ENCODE measurements at places on chromosomes 16 and 17.

- no peak for DNase-seq
Observed at GRCh38 chr17:39283098-39283497, 57.4 kb upstream of the STAC2 start.

- no peak for DNase-seq
Observed at GRCh38 chr17:66964930-66965800, 658 bp downstream of the CACNG4 start.

DNA sequence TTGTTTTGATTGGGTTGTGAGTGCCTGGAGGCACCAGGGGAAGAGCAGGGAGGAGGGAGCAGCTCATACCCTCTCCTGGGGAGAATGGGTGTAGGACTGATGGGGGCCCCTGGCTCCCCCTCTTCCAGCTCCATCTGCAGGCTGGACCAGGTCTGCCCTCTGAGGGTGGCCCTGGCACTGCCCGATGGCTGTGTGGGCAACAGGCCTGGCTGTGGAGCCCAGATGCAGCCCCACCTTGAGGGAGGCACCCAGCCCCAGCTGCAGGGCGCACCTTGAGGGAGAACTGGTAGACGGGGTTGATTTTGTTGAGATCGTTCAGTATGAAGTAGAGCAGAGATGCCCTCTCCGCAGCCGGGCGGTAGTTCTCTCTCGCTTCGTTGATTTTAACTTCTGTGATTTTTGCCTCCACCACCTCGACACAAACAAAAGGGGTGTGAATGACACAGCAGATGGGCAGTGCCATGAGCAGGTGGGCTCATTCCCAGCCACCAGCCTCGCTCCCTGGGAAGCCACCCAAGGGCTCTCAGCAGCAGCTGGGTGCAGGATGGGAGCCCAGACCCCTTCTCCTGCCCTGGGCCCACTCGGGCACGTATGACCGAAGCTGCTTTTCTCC, 71.6 kb downstream of the PGS1 start:
- no peak for DNase-seq

GRCh38 chr17:7246779-7247178, 4.5 kb upstream of the GABARAP start:
- DNase-seq, result no peak

- peak; percentile 87 for DNase-seq
Observed at GRCh38 chr17:27276653-27277156, 17.2 kb upstream of the WSB1 start.

- no peak for DNase-seq
Observed at GRCh38 chr16:85901110-85901509, 2.1 kb downstream of the IRF8 start.

DNA sequence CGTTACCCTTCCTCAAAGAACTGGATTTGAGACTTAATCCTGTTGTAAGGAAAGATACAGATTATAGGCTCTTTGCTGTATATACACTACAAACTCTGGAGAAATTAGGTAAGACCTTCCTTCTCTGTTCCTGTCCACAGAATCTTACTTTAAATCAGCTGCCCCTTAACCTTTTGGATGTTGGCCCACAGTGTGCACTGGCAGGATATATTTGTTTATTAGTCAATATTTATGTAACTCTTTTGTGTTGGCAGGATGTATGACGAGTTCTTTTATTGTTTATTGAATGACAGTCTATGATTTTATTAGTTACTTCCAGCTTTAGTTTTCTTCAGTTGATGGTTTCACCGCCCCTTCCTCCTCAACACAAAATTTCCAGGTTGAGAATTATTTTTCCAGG, 19.7 kb downstream of the LRRC36 start:
- no peak for DNase-seq

DNA sequence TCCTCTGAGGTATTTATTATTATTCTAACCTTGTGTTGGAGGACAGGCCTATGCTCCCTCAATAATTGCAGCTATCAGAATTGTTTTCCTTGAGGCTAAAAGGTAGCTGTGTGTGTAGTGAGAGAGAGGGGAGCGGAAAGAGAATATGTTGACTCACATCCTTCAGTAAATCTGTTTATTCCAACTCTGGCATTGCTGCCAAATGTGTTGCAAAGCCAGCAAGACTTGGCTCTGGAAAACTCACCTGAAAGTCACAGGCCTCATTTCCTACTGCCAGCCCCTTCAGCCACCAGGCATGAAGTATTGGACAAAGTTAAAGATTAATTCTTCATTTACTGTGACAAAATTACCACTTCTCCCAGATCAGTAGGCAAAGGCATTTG, 9.6 kb downstream of the CA10 start:
- DNase-seq, result no peak

- no peak for DNase-seq
Observed at GRCh38 chr16:20821682-20822081, 15.4 kb downstream of the REXO5 start.

GRCh38 chr16:58551496-58551895, 36.2 kb downstream of the SETD6 start:
- no peak for DNase-seq

DNA sequence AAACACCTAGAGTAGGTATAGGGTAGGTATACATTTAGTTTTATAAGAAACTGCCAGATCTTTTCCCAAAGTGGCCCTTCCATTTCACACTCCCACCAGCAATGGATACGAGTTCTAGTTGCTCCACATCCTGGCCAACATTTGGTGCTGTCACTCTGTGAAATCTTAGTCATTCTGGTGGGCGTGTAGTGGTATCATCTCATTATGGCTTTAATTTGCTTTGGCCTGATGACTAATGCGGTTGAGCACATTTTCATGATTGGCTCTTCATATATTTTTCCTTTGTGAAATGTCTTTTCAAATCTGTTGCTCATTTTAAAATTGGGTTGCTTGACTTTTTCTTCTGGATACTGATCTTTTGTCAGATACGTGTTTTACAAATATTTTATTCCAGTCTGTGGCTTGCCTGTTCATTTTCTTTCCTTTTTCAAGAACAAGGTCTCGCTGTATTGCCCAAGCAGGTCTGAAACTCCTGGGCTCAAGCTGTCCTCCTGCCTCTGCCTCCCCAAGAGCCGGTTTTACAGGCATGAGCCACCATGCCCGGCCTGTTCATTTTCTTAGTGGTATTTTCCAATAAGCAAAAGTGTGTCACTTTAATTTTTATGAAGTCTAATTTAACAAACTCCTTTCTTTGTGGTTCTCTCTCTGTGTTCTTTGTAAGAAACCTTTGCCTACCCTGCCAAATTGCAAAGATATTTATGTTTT, 192.4 kb downstream of the SEC14L1 start:
- peak; percentile 80 for DNase-seq

DNA sequence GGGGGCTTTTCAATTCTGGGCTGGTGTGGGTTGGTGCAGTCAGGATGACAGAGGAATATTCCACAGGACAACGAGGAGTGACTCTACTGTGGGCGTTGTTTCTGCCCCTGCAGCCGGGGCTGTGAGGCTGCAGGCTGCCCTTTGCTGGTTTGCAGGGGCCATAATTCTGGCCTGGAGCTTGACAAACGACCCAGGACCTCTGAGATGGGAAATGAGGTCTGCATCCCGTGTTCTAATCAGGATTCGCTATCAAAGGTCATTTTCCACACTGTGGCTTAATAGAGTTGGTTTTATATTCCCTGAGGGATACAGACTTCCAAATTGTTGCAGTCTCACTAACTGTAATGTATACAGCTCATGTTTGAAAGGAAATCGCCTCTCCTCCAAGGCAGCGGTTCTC, 180.9 kb downstream of the RPTOR start:
- no peak for DNase-seq

DNA sequence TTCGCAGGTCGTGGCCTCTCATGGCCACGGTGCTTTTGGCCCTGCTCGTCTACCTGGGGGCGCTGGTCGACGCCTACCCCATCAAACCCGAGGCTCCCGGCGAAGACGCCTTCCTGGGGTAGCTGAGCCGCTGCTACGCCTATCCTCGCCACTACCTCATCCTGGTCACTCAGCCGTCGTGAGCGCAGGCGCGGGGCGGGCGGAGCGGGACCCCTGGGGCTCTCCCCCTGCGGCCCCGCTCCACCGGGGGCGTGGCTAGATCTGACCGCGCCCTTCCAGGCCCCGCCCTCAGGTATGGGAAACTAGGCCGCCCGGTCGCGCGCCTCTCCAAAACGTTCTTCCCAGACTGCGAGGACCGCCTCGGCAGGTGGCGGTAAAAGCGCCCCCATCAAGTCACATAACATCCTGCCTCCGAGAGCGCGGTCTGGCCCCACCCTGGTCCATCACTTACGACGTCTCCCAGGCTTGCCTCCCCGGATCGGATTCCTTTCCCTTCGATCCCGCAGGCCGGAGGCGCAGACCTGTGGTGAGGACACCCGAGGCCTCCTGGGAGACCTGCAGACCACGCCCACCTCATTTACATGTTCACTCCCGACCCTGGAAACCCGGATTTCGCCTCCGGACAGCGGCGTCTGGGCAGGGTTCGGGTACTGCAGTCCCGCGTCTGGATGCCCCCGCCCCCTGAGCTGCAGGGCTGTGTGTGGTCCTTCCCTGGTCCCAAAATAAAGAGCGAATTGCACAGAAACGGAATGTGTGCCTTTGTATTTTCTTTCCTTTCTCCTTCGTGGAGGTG, 91.5 kb upstream of the TMEM97 start:
- DNase-seq, result peak; percentile 34

DNA sequence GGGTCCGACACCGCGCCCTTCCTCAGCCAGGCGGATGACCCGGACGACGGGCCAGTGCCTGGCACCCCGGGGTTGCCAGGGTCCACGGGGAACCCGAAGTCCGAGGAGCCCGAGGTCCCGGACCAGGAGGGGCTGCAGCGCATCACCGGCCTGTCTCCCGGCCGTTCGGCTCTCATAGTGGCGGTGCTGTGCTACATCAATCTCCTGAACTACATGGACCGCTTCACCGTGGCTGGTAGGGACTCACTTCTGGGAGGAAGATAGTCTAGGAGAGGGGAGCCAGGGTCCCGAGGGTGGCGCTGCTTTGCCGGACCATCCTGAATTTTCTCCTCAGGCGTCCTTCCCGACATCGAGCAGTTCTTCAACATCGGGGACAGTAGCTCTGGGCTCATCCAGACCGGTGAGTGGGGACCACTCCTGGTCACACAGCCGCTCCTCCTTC, 601 bp downstream of the SPNS1 start:
- DNase-seq, result no peak

DNA sequence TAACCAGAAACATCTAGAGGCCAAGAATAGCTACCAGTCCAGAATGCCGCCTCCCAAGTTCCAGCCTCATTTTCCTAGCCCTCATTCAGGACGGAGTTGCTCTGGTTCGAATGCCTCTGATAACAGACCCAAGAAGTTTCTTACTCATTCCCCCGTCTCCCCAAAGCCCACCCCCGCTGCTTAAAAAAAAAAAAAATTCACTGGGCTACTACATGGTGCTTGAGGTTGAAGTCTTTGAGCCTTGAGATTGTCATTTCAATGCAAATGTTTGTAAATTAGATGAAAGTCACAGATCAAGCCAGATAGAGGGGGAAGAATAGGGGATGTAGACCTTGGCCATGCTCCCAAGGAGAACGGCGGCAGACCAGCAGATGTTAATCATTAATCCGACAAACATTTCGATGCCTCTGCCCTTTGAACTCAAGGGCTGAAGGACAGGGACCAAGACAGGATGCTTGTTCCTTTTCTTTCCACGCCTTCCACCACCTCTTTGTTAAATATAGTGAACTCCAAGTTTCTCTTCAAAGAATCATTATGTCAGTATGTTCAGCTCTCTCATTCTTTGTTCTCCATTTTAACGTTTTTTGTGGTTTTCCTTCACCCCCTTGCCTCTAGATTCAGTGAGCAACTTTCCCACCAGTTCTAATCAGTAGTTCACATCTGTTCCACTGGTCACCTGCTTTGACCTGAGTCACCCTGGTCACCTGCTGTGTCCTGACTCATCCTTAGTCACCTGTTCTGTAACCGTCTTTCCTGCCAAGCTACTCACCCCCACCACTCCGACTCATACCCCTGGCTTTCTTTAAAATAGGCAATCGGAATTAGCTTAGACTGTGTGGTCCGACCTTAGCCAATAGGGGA, 190.3 kb downstream of the CPPED1 start:
- DNase-seq, result peak; percentile 4

DNA sequence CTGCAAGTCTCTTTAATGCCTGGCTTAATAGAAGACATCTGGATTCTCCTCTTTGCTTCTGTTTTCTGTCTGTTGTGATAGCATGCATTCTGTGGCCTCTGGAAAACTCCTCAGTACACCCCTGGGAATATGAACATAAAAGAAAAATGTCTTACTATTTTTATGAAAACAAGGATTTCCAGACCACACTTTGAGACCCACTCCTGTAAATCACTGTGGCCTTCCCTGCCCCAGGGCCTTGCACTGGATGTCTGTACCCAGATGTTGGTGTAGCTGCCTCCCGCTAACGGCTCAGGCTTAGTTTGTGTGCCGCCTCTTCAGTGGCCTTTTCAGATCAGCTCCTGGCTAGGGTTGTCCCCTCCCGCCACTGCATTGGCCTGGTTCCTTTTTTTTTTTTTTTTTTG, 126.6 kb downstream of the SOCS1 start:
- DNase-seq, result peak; percentile 43

GRCh38 chr16:30548416-30549253, 9.5 kb downstream of the ZNF764 start:
- peak; percentile 39 for DNase-seq

- DNase-seq, result no peak
Observed at GRCh38 chr16:57092786-57093411, 516 bp downstream of the CPNE2 start.

DNA sequence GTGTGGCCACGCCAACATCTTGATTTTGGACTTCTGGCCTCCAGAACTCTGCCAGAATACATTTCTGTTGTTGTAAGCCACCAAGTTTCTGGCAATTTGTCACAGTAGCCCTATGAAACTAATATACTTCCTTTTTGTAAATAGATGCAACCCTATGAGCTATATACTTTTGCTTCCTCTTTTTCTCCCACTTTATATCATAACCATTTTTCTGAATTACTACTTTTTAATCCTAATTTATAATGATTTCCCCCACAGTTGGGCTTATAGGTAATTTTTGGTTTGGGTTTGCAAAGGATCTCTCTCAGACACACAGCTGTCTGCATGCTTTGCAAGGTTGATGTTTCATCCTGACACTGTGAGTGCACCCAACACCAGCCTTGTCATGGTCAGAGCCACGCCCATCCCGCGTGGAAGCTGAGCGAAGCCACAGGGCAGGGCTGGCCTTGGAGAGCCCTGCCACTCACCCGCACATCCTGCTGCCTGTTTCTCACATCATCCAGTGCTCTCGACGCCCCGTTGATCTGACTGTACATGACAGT, 5.8 kb downstream of the TRIM25 start:
- no peak for DNase-seq

DNA sequence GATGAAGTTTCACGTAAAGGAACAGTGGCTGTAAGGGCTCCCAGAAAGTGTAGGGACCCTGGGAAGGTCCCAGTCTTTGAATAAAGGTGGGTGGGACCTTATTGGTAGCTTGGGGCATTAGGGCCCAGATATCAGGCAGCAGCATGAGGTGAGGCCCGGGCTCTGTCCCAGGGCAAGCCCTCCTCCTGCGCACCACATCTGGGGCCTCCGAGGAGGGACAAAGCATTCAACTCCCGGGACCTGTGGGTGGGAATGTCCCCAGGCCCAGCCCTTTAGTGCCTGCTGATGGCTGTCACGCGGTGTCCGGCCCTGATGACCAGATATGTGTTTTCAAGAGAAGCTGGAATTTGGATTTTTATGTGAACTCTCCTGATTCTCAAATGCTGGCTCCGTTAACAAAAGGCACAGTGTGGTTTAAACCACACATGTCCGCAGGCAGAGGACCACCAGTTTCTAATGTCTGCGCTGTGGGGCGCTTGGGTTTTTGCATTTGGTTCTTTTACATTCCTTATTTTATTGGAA, 30.4 kb downstream of the RAI1 start:
- DNase-seq, result no peak

Measured in amniotic epithelial cell (primary cell).